ENCODE measurements at places on chromosomes 2 and 18.

DNA sequence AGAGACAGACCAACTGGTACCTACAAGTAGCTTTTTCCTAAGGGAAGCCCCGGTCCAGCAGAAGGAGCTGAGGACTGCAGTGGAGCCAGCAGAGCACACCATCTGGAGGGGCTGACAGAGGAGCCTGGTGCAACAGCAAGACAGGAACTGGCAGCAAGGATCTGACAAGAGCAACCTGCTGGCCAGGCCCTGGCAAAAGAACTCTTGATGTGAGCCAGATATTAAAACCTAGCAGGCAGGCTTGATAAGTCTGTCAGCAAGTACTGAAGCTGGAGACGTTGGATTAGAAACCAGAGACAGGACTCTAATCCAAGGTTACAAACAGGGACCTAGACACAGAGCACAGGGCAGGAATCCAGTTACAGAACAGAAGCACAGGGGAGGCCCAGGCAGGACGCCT is 260.7 kb upstream of the MGAT5 start:
- no peak for DNase-seq

GRCh38 chr2:200600549-200601225 is 14.9 kb downstream of the AOX1 start:
- no peak for DNase-seq

- no peak for DNase-seq
These were observed 368.0 kb upstream of the RAB6C start for GRCh38 chr2:129611471-129611870.

GRCh38 chr2:227407591-227408151 is 19.9 kb upstream of the SCYGR1 start:
- no peak for DNase-seq

DNA sequence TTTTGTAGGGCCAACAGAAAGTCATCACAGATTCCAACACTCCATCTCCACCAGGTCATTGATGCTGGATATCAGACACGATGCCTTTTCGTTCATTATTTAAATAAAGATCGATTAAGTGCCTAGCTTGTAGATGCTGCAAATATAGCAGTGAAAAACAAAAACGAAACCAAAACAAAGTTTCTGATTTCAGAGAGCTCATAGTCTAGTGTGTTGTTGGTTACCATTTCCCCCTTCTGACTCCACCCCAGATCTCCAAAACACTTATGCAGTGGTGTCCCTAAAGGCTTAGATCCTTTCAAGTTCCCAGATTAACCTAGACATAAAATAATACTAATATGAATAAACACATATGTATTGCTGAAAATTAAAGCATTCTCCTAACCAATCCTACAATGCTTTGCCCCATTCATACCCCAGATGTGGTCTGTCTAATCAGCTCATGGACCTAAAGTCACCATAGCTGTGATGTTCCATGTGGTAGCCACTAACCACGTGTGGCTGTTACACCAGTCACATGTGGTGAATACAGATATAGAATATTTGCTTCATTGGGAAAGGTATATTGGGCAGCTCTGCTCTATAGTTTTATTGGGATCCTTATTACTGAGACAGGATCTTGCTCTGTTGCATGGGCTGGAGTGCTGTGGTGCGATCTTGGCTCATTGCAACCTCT is 787.2 kb downstream of the TDRD15 start:
- no peak for DNase-seq

- no peak for DNase-seq
These were observed 7.8 kb downstream of the EHD3 start for GRCh38 chr2:31241625-31242270.

DNA sequence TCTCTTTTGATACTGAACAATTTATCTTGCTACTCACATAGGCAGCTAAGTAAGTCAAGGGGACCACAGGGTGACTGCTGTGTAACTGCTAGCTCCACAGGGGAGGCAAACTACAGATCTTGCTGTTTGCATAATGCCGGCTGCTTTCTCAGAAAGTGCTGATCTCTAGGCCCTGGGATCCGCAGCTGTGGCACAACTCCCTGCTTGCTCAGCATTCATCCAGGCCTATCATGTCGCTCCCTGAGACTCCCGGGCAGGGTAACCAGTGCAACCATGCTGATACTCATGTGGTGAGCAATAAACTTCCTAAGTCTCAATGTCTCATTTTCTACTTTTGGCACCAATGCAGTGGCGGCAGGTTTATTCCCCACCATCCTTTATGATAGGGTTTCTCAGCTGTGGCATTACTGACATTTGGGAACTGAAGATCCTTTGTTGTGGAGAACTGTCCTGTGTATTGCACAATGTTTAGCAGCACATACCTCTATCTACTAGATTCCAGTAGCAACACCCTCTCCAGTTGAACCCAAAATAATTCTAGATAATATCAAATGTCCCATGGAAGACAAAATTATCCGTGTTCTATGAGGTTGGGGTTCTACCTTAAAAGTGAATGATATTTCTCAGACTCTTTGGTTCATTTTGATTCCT is 1101.3 kb downstream of the LRP1B start:
- DNase-seq = no peak

DNA sequence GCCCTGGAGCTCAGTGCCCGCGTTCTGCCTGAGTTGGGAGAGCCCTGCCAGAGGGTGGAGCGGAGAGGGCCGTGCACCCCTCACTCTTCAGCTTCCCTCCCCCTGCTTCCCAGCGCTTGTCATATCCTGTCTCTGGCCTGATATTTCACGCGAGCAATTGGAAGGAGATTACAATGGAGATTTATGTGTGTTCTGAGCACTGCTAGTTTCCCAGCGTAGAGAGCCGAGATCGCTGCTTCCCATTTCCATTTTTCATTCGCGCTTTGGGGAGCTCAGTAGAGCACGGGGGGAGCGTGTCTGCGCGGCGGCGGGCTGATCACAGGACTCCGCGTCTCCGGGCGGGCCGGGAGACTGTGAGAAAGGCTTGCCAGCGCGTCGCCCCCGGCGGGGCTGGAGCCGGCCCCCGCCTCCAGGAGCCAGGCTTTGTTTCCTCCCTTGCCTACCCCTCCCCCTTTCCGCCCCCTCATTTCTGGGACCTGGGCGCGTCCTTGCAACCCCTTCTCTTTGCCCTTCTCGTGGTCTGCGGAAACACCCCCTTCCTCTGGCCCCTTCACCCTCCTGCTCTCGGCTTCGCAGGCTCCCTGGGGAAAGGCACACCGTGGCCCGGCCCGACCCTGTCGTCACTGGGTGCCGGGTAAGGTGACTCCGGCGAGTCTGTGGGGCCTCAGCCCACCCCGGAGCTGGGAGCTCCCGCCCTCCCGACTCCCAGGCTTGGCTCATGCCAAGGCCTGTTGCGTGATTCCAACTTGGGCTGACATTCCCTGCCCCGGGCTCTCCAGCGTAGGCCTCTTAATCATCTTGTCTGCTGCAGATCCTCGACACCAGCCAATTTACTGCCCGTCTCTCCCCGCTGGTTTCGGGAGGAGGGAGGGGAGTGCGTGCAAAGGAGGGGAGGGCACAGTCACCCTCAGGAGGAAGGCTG is 5.8 kb downstream of the DLX2 start:
- DNase-seq = no peak

DNA sequence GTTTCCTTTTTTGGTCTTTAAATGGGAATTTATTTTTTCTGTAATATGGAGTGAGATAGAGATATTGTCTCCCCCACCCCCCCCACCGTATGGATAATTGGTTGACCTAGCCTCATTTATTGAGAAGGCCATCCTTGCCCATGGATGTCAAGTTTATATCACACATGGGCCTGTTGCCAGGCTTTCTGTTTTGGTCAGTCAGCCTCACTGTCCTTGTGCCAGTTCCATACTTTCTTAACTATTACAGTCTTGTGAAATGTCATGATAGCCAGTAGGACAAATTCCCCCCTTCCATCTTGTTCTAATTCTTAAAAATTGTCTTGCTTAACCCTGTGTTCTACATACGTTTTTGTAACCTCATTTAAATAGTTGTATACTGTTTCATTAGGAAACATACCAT is 12.5 kb downstream of the BABAM2 start:
- DNase-seq = no peak

DNA sequence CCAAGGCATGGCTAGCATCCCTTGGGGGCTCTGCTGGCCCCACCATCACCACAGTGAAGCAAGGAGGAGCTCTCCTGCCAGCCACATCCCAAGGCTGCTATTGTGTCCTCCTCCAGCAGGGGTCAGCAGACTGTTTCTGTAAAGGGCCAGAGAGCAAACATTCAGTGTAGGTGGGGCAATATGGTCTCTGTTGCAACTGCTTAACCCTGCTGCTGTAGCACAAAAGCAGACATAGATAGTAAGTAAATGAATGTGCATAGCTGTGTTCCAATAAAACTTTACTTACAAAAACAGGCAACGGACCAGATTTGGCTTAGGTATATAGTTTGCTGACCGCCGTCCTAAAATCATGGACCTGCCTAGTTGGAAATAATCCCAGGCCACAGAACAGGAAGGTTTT is 36.4 kb upstream of the ZBTB7C start:
- peak; percentile 35 for DNase-seq

DNA sequence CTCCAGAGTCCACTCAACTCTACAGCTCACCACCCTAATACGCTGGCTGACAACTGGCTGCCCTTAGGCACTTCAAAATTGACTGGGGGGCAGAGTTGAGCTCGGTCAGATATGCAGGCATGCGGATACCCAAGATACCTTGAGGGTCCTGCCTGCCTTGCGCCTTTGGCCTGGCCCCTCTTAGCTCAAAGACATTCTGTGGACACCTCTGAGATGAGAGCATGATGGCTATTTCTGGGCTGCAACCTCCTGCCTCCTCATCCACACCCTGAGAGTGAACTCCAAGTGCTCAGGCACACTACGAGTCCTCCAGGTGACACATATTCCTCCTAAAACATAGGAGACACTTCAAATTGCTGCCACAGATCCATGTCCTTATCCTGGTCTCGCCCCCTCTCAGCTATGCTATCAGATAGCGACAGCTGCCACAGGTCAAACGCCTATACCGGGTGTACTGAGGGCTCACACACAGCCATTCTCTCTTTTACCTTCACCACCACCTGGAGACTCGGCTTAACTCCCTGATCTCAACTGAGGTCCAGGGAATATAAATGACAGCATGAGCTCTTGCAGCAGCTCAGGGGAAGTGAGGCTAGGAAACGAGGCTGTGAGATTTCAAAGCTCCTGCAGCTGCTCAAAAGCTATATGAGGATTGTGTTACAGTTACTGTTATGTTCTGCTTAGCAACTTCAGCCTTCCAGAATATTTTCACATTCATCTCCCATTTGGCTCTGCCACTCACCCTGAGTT is 60.5 kb upstream of the TEX51 start:
- no peak for DNase-seq

GRCh38 chr2:181364492-181365170 is 92.6 kb upstream of the ITGA4 start:
- no peak for DNase-seq

- no peak for DNase-seq
These were observed 8.3 kb upstream of the COLEC12 start for GRCh38 chr18:508835-509234.

DNA sequence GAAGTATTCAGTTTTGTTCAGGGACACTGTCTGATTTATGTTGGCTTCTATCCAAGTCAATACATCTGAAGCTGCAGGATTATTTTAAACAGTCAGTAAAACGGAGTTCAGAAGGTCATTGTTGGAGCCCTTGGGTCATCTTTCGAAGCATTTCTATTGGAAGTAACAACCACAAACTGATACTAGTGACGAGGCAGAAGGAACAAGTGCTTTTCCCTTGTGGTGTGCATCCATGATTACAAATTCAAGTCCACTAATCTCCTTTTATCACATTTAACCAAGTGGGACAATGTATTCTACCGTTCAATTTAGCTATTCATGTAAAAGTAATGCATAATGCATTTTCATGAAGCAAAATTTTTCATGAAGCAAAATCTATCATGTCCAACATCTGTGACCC is 76.9 kb downstream of the CD226 start:
- no peak for DNase-seq

DNA sequence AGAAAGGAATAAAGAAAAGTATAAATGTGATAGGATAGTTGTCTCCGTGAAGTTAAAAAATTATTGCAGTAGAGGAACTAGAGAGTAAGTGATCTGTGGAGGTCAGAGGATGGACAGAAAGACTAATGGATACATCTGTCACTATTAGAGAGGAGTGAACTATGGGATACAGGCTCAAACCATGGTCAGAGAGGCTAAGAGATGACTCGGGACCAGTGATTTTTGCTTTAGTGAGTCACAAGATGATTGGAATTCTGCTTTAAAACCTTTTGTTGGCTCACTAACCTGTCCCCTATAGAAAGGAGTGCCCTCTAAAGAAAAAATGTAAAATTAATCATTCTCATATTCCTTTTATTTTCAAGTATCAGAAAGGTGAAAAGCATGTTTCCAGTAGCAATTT is 30.3 kb downstream of the ALMS1 start:
- no peak for DNase-seq

- DNase-seq = peak; percentile 32
These were observed 64.7 kb downstream of the STK25 start for GRCh38 chr2:241443486-241444223.

GRCh38 chr18:55300936-55301531 is 287.0 kb downstream of the TCF4 start:
- DNase-seq = no peak

- no peak for DNase-seq
These were observed 41.9 kb upstream of the TBC1D8 start for GRCh38 chr2:101193033-101193626.

DNA sequence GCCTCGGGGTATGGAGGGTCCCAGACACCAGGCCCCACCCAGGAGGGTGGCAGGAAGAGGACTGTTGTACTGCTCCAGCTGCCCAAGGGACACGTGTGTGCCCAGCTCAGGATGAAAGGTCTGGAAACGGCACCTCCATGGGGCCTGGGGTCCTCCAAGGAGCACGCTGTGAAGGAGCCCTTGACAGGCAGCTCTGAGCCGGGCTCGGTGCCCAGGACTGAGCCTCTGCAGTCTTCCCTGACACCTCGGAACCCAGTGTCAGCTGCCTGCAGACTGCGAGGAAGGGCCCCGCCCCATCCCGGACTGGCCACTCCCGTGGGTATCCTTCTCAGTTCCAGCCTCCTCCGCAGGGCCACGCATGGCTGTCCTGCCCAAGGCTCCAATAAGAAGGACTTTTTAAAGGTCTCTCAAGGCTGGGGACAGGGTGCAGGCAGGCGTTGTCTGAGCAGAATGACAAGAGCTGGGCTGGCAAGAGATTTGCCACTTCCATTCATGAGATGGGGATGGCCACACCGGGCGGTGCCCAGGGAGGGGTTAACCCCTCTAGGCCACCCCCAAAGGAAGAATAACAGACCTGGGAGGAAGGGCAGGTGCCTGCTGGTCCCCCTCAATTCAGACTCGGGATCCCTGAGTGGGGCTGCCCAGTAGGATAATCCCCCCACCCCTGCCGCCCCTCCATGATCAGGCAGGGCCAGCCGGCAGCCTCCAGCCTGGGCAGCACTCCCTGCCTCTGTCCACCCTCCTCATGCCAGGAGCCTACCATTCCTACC is 8.9 kb downstream of the ECEL1 start:
- DNase-seq = no peak

- no peak for DNase-seq
These were observed 44.9 kb downstream of the APLF start for GRCh38 chr2:68512326-68512725.

- DNase-seq = no peak
These were observed 113.3 kb downstream of the POLE4 start for GRCh38 chr2:75071766-75072165.

- DNase-seq = no peak
These were observed 122.0 kb upstream of the ST6GAL2 start for GRCh38 chr2:107007927-107008326.
